Body of pancreas (tissue), 4 donors: ENCODE measurements at places on chromosomes 6 and 20. TPM values are rescaled to one million over a fixed set of nuclear protein-coding genes. Genes with fewer than 3 reads are reported as not detected.
A peak's percentile ranks its signal among the peaks of the same experiment; 100 is the strongest.

DNA sequence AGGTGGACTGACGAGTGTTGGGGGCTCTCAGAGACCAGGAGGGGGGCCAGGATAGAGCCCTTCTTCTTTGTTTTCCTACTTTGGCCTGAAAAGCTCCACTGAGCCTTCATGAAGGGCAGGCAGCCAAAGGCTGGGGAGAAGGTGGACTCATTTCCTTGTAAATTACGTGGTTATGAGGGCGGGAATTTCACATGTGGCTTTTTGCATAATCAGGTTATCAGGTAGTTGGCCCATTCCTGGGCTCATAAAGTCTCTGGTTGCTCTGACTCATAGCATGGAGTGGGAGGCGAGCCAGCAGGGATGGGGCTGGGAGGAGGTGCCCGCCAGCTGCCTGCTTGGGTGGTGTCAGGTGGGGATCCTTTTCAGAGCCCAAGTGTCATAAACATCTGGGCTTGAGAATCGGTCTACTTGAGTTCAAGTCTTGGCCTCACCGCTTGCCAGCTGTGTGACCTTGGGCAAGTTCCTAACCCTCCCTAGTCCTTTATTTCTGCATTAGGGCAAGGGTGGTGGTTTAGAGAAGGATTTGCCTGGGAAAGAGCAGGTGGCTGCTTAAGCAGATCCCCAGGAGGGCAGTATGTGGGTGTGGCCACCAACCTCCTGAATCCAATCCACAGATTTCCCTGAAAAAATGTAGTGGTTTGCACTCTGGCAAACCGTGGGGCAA, 26.5 kb upstream of the RNF24 start:
- no peaks in the 10 kb centered on the region for H3K36me3 ChIP-seq
- DNase-seq = peak; percentile 96
- H3K4me1 ChIP-seq = peaks cover 28% of the 10 kb centered on the region

- H3K27ac ChIP-seq = no peak overlapping the region
- peaks cover 32% of the 10 kb centered on the region for H3K4me1 ChIP-seq
- H3K36me3 ChIP-seq = no peaks in the 10 kb centered on the region
- peaks cover 7% of the 10 kb centered on the region for H3K27me3 ChIP-seq
- no peak for DNase-seq
- H3K4me3 ChIP-seq = no peak overlapping the region
Measured at GRCh38 chr20:2754424-2754823, 46.0 kb downstream of the CPXM1 start.

DNA sequence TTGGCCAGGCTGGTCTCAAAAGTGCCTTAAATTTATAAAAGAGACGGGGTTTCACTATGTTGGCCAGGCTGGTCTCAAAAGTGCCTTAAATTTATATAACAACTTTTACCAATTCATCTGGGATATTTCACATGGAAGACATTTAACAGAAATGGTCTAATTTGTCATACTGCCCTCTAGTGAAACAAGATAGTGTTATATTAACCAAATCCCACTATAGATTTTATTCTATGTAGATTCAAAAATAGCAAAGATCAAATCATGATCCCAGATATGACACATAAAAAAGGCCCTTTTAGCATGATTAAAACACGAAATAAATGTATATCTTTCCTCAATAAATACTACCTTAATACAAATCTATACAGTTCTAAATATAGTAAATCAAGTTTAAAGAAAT, 102.8 kb upstream of the TFAP2D start:
- DNase-seq = no peak
- H3K4me1 ChIP-seq = no peaks in the 10 kb centered on the region
- no peaks in the 10 kb centered on the region for H3K36me3 ChIP-seq
- H3K27ac ChIP-seq = no peak overlapping the region

BLCAP gene
- total RNA-seq = 44.8 TPM

GRIK2 gene
- 7.9 TPM for total RNA-seq

DOK5 gene
- total RNA-seq = not detected

CTCFL gene
- total RNA-seq = not detected

CCN2 gene
- total RNA-seq = 203 TPM

- H3K4me1 ChIP-seq = no peaks in the 10 kb centered on the region
- H3K27ac ChIP-seq = no peak overlapping the region
- no peak overlapping the region for H3K4me3 ChIP-seq
- no peaks in the 10 kb centered on the region for H3K27me3 ChIP-seq
- no peak for DNase-seq
- H3K36me3 ChIP-seq = no peaks in the 10 kb centered on the region
Measured at GRCh38 chr6:124200661-124201060, 397.0 kb downstream of the NKAIN2 start.

OOEP gene
- total RNA-seq = not detected
